ENCODE measurements at places on chromosomes 3 and 15.

DNA sequence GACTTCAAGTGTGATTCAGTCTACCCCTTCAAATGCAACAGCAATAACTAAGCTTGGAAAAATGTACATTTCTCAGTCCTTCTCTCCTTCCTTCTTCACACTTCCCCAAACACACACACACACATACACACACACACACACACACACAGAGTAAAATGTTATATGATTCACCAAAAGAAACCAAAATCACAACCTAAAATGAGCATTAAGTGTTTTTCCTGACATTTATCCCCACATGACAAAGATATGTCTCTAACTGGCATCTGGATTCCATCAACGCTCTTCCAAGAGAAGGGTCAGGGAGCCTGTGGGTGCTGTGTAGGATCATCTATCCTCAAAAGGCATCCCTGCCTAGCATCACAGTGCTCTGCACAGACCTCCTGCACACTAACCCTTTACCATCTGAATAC, 21.0 kb downstream of the PDZRN3 start:
- no peak for DNase-seq

DNA sequence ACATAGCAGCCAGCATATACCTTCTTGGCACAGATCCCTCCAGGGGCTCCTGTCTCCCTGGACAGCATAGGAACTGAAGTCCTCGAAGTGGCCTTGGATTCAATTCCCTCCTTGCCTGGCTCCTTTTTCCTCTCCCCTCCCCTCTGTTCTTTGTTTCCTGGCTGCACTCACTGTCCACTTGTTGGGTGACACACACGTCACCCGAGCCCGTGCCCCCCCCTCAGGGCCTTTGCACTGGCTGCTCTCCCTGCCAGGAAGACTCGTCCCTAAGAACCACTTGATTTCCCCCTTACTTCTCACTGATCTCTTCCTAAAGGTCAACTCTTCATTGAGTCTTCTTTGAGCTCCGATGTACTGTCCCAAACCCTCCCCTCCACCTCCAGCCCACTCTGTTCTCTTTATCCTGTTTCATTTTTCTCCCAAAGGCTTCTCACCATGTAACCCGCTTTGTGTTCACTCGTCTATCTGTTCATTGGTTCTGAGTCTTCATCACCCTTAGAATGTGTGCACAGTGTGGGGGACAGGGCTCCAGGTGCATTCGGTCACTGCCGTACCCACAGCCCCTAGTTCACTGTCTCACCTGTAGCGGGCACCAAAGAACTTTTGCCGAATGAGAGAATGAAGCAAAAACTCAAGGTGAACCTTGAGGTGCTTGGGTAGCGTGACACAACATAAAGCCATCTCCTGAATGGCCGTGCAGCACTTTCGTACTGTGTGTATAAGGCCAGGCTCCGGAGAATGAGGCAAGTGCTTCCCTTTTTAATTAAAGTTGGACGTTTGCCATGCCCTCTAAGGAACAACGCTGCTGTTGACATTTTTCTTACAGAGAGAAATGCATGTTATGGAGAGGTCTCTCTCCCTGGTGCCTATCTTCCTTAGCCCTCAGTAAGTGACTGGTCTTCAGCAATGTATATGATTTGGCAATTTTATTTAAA, 74.0 kb downstream of the CHRNA7 start:
- no peak for DNase-seq

- no peak for DNase-seq
These were observed 54.2 kb downstream of the PHLDB2 start for GRCh38 chr3:111913163-111913763.

- DNase-seq = no peak
These were observed 18.9 kb upstream of the RPL29 start for GRCh38 chr3:52014613-52015012.

DNA sequence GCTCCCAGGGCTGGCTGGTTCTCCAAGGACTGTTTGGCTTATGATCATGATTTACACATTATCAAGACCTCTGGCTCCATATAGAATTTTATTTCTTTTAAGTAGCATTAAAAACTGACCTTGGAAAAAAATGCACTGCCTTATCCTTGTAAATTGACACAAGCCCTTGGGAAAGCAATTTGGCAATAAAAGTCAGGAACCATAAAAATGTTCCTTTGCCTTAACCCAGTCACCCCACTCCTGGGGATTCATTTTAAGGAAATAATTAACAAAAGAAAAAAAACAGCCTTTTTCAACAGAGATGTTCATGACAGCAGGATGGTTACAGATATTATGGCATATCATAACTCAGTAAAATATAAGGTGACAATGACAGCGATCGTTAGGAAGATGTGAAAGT, 51.6 kb upstream of the NR2E3 start:
- DNase-seq = no peak

DNA sequence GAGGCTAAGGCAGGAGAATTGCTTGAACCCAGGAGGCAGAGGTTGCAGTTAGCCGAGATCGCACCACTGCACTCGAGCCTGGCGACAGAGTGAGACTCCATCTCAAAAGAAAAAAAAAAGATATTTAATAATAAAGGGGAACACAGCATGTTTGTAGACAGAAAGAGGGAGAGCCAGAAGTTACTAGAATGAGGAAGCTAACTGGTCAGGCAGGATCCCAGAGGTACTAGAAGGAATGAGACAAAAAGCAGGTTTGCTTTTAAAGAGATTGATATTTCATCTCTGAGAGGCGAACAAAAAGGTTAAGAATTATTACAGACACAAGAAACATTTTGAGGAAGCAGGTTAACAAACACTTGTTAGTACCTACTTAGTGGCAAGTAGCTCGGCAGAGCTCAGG, 9.2 kb downstream of the CD200R1 start:
- no peak for DNase-seq

GRCh38 chr3:44117239-44117638, 124.4 kb upstream of the TOPAZ1 start:
- no peak for DNase-seq

- DNase-seq = no peak
These were observed 221.8 kb downstream of the FEZF2 start for GRCh38 chr3:62151591-62151990.

GRCh38 chr3:46865031-46865507, 1.8 kb upstream of the MYL3 start:
- no peak for DNase-seq

GRCh38 chr3:52302426-52303145, 13.5 kb upstream of the DNAH1 start:
- DNase-seq = no peak

- no peak for DNase-seq
These were observed 24.1 kb downstream of the ZBTB38 start for GRCh38 chr3:141392416-141392815.

DNA sequence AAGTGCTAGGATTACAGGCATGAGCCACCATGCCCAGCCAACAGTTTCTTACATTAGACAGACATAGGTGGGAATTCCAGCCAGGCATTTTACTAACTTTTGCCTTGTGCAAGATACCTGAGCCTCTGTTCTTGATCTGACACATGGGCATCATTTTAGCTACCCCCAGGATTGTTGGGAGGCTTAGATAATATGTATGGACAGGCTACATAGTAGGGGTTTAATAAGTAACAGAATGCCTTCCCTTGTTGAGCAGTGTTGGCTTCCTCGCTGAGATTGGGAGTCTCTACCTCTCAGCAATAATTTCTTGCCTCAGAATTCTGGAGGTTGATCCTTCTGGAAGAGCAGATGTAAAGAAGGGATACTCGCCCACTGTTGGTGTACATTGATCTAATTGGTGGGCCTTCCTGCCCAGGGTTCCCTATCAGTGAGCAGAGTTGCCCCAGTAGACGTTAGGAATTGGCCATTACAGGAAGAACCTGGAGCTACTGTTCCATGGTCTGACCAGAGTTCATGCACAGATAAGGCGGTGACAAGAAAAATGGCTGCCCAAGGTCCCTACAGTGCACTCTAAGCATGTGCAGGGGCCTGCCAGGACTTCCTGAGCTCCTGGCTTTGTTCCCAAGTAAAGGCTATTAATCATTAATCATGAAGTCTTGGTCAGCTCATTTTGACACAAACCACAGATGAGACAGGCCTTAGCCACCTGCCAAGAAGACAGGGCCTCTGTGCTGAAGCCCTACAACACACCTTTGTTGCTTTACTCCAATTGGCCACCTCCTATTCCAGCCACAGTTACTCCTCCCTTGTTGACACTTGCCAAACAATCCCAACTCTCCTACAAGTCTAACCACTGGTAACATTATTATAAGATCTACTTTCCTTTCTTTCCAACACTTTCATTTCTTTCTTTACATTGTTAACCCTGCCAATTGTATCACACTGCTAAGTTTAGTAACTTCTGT, 5.0 kb upstream of the IL17RE start:
- no peak for DNase-seq

GRCh38 chr15:69974321-69974720, 123.4 kb downstream of the TLE3 start:
- DNase-seq = no peak

DNA sequence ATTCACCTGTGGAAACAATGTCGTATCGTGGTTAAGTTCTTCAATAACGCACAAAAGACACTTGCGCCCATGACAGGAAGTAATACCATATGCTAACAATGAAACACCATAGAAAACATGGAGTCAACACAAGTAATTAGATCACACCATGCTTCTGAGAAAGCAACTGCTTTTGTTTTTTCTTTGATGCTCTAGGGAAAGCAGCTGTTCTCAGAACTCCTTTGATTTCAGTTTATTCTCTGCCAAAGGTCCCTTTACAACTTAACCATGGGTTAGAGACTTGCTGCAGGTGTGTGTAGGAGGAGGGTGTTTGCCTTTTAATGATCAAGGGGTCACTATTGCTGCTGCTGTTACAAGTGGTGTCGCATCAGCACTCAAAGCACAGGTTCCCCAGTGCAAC, 324.0 kb upstream of the SLCO3A1 start:
- DNase-seq = no peak

GRCh38 chr15:90103701-90104329, 1.5 kb upstream of the IDH2 start:
- no peak for DNase-seq

- DNase-seq = no peak
These were observed 87.0 kb downstream of the FILIP1L start for GRCh38 chr3:100027321-100027720.

DNA sequence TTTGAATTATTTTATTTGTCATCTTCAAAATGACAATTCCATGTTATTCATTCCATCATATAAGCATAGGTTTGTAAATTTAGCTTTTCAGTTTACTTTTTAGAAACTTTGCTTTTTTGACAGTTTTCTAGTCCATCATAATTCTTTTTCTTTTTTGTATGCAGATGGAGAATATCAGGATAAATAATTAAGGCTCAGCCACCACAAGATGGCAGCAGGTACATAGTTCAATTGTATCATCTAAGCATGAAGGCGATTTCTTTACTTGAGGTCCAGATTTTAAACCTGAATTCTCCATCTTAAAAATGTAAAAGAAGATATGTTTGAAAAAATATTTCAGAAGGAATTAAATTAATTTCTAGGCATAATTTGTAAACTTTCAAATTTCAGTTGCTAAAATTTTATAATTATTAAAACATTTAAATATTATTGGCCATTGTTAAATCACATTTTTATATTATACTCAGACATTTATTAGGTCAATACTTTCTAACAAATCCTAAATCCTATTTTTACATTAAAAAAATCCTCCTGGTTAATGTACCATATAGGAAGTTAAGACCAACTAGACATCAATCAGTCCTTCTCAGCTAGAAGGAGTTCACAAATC, 15.1 kb downstream of the PLSCR5 start:
- no peak for DNase-seq

DNA sequence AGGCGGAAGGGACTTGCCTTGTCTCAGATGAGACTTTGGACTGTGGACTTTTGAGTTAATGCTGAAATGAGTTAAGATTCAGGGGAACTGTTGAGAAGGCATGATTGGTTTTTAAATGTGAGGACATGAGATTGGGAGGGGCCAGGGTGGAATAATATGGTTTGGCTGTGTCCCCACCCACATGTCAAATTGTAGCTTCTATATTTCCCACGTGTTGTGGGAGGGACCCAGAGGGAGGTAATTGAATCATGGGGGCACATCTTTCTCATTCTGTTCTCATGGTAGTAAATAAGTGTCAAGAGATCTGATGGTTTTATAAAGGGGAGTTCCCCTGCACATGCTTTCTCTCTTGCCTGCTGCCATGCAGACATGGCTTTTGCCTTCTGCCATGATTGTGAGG, 89.2 kb downstream of the CGGBP1 start:
- no peak for DNase-seq

- no peak for DNase-seq
These were observed 134.1 kb downstream of the PDZRN3 start for GRCh38 chr3:73490453-73491286.

- no peak for DNase-seq
These were observed 63.5 kb downstream of the EPHB1 start for GRCh38 chr3:134858441-134859035.

- peak; percentile 38 for DNase-seq
These were observed at the start of gene SHC4 for GRCh38 chr15:48963524-48964113. SHC4 (minus strand) TSS chr15:48963919; CDS start chr15:48963015, 904 bp downstream.

DNA sequence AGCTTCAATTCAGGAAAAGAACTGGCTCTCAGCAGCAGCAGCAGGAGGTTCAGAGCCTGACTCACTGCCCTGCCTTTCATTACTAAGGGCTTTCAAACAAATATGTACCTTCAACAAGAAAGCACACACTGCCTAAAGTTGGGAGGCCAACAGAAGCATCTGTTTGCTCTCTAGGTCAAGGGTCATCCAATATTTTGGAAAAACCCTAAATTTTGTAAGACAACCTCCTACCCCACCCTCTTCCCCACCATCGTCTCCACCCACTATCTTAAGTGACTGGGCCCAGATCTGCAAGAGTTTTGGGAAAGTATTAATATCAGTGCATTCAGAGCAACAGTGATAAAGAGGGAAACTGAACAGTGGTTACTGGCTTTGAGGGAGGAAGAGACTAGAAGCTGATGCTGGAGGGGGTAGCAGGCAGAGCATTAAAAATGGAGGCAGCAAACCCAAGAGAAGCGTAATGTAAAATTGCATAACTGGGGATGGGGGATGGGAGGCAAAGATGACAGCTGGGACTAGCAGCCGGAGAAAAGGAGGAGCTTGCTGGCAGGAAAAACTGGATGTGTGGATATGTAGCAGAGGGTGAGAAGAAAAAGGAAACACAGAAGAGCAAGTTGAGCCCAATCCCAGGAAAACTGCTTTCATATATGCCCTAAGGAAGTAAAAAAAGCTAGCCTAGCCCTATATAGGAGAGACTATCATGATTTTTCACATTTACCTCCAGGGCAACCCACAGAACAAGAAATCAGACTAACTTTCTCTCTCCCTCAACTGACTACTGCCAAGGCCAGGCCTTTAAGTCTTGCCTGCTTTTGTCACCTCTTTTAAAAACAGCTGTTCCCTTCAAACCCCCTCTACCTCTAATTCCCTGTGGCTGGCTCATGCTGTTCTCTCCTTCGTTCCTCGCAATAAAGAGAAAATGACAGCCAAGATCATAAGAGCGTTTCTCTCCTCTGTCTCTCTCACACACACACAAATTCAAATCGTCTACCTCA, 31.4 kb downstream of the NPTN start:
- no peak for DNase-seq

Measured in NCI-H1436 treated with DMSO at 0.1 percent for 48 hours (cell line).